ENCODE measurements at places on chromosomes 4 and X.
A peak's percentile ranks its signal among the peaks of the same experiment; 100 is the strongest.

DNA sequence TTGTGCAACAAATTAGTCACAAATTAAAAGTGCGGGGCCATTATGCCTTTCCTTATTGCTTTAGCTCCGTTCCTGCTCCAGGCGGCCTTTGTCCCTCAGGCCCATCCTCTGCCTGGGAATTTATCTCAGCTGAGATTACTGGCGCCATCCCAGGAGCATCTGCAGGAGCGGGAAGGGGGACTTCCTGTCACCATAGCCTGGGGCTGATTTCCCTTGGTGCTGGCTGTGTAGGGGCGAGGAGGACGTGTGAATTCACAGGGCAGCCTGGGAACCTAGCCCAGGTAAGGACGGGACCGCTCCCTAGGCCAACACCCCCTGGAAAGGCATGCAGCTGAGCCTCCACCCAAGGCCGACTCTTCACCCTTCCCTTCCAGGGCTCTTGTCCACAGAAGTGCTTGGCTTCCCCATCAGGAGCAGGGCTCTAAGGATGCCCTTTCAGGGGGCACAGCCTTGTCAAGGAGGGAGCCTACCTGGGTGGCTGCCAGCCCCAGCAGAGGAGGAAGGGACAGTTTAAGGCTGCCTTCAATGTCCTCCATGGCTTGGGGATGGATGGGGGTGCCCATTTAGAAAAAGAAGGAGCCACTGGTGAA, 72.6 kb upstream of the NKX1-1 start:
- DNase-seq = peak; percentile 55

DNA sequence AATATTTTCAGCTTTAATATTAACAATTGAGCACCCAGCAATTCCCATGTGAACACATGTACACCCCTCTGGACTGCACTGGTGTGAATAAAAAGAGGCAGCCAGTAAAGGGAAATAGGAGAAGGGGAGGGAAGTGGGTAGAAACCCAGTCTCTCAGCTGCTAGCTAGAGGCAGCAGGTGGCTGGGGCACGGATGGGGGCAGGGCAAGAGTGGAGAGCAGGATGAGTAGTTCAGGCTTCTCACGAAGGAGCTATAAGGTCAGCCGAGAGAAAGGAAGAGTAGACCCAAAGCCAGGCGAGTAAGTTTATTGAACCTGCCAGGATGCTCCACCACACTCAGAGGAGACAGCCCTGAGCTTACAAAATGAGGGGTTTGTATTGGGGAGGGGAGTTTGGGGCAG, 184.8 kb upstream of the MTMR8 start:
- no peak for DNase-seq

DNA sequence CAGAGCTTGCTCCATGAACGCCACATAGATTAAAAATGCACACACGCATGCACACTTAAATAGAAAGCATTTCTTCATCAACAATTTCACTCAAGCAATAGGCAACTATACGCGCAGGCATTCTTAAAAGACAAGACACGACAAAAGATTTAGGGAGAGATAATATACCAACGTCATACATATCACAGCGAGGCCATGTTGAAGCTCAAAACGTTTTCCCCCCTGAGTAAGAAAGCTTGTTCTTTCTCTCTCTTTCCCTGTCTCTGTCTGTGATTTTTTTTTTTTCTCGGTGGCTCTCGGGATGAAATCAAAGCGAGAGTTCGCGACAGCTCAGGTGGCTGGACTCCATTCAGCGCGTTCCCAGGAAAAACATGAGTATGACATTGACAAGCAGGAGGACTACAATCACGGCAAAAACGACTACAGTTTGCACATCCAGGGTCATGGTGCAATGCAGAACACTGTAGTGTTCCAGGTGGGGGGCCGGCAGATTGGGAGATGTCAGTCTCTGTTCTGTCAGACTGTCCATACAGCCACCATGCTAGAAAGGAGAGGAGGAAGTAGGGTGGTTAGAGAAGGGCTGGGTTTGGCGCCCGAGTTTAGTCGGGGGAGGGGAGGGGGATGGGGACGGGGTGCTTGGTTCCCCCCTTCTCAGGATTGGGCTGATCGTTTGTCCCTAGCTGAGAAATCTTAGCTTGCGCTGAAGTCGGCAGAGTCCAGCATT, 30.7 kb downstream of the ARHGEF9 start:
- DNase-seq = no peak

GRCh38 chr4:96056346-96056934, 216.5 kb downstream of the PDHA2 start:
- no peak for DNase-seq

DNA sequence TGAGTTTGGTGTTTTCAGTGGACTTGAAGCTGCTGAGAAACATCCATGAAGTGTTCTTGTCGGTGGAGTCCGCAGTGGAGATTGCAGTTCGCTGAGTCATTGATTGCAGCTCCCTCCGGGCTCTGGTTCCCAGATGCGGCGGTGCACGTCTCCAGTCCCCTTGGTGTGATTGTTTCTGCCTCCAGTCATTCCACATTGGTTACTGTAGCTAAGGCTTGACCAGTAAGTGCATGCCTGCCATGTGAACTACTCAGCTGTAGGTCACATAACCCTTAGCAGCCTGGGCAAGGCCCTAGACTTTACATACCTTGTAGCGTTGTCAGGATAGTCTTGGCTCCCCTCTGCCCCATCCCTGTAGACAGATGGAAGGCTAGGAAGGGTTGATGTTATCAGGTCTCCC, 53.8 kb upstream of the CLCN4 start:
- peak; percentile 37 for DNase-seq

- DNase-seq = no peak
Measured at GRCh38 chr4:66062044-66062443, 391.8 kb upstream of the EPHA5 start.

- DNase-seq = no peak
Measured at GRCh38 chrX:53321230-53321942, 40.0 kb upstream of the IQSEC2 start.
